ENCODE measurements at places on chromosomes 12 and 14.

- no peak for DNase-seq
Measured at GRCh38 chr12:53505086-53505485, 2.2 kb downstream of the NPFF start.

DNA sequence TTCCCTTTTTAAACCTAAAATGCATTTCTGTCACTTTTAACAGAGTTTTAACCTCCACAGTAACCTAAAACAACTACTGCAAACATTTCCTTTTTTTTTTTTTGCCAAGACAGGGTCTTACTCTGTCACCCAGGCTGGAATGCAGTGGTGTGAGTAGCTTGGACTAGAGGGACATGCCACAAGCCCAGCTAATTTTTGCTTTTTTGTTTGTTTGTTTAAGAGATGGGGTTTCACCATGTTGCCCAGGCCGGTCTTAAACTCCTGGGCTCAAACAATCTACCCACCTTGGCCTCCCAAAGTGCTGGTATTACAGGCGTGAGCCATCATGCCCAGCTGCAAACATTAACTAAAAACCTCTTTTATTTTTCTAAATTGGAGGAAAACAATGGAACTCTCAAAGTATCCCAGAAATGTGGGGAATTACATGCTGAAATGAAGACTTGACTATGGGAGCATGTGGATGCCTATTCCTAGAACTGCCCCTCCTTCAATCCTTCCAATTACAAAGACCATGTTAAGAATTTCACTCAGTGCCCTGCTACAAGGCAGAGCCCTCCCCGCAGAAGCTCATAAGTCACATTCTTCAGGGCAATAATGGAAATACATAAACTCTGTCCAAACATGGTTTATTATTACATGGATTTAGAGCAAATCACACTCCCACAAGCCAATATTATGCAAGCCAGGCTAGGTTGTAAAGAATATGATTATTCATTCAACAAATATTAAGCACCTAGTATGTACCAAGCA lies 66.9 kb downstream of the C12orf56 start:
- DNase-seq = no peak

DNA sequence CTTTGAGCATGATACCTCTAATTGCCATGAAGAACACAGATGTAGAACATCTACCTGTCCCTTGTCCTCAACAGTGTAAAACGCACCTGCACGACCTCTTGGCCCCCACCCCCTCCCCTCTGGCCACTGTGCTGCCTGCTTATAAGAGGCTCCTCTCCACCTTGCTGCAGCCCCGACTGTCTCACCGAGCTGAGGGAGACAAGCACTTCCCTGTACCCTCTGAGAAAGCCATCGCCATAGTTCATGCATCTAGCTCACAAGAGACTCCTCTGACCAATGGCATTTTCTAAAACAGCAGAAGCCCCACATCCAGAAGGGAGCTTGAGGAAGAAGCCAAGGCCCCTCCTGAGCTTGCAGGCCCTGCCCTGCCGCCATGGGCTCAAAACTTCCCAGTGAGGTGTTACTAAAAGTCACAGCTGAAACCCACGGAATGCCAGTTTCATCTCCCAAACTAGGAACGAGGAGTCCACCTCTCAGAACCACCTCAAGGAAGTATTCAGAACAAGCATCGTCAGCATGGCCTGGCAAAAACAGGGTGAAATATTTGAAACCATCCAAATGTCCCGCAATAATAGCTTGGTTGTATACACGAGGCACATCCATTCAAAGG lies 21.5 kb upstream of the ANO2 start:
- DNase-seq = peak; percentile 55

DNA sequence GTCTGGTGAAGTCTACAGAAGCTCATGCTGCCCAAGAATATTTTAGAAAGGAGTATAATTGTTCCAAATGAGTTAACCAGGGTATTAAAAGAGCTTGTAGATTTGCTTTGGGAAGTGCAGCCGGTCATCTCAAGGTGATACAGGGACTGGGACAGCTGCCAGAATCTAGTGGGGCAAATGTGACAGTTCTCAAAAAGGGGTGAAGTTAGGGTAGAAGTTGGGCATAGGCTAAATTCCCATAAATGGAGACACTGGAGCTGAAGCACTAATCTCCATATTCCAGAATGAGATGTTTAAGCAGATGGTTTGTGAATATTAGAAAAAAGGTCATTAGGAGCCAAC lies 94.7 kb downstream of the ANO6 start:
- no peak for DNase-seq

GRCh38 chr12:3077572-3078081 lies 448 bp downstream of the TSPAN9 start:
- no peak for DNase-seq

DNA sequence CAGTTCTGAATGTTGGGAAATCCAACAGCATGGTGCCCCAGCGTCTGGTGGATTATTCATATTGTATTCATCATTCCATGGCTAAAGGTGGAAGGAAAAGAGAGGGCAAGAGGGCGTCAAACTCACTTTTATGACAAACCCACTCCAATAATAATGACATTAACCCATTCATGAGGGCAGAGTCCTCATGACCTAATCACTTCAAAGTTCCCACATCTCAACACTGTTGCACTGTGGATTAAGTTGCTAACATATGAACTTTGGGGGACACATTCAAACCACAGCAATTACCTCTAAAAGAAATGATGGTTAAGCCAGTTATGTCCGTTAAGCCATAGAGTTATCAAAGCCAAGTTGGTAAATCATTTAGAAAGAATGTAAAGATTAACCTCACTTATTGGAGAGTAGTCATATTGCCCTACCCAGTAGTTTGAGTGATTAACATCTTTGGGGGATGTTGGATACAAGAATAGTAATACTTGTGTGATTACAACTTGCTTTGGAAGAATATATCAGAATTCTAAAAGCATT lies 212.4 kb upstream of the FLRT2 start:
- no peak for DNase-seq

GRCh38 chr12:52054231-52054832 lies 3.1 kb downstream of the NR4A1 start:
- DNase-seq = no peak

DNA sequence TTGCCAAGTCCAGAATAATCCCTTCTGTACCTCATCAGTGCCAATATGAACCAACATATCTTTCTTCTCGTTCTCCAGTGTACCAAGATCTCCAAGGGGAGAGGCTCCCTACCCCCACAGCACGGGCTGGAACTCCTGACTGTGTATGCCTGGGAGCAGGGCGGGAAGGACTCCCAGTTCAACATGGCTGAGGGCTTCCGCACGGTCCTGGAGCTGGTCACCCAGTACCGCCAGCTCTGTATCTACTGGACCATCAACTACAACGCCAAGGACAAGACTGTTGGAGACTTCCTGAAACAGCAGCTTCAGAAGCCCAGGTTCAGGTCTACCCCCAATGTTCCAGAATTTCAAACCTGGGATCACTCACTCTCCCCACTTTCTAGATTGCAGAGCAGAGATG lies 10.5 kb upstream of the OAS2 start:
- DNase-seq = no peak

- DNase-seq = no peak
Measured at GRCh38 chr12:18428416-18428815, 167.1 kb downstream of the PIK3C2G start.

- DNase-seq = no peak
Measured at GRCh38 chr12:57146961-57147944, at the start of gene LRP1-AS. Gene LRP1-AS (minus strand): TSS chr12:57147619.

DNA sequence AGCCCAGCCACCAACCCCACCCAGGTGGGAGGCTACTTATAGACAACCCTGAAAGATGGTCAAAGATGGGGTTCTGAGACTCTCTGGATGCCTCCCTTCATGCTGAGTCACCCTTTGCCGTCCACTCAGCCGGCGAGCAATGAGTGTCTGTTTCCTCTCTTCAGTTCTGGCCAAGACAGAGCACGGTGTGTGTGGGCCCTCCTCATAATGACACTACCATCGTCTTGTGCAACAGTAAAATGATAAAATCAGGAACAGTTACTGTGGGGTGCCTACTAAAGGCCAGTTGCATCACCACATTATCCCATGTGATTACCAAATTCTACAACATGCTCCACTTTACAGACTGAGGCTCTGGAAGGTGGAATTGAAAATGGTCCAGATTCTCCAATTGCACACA lies 7.0 kb upstream of the BDKRB1 start:
- DNase-seq = no peak

DNA sequence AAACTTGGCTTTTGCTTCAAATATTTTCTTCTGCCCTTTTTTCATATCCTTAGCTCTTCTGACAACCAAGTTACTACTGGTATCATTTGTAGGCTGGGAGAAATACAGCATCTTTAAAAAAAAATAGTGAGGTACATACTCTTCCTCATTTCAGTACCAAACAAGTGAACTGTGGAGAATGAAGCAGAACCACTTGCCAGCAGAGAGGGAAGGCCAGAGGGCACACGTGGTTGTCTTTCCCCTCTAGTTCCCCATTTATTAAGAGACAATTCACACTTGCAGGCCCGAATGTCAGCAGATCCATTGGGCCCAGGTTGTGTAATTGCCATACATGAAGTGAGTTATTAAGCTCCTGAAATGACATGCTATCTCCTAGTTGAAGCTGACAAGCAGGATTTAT lies 3.2 kb downstream of the SUSD6 start:
- DNase-seq = no peak

GRCh38 chr12:94965982-94966630 lies 37.4 kb downstream of the NDUFA12 start:
- no peak for DNase-seq

DNA sequence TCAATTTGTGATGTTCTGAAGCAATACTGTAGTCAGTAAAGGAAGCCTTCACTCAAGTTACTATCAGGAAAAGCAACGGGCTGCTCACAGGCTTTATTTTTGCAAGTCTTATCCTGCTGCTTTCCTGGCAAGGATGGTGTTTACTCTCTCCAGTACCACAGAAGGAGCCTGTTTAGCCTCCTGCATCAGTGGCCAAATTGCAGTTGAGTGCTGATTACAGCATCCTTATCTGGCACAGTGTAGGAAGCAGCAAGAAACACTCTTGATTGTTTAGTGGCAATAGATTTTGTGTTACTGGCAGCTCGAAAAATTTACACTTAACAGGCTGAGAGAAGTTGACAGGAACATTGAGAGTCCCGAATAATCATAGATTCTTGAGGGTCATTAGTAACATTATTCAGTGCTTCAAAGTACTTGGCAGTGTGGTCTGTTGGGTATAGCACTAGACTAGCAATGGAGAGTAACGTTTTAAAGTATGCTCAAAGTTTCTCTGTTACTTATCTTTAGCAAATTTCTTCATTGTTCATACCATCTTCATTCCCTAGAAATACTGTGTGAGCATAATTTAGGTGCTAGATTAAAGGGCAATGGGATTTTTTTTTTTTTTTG lies 11.7 kb downstream of the TULP3 start:
- DNase-seq = no peak

GRCh38 chr14:60079723-60080122 lies 12.0 kb upstream of the PCNX4 start:
- no peak for DNase-seq

DNA sequence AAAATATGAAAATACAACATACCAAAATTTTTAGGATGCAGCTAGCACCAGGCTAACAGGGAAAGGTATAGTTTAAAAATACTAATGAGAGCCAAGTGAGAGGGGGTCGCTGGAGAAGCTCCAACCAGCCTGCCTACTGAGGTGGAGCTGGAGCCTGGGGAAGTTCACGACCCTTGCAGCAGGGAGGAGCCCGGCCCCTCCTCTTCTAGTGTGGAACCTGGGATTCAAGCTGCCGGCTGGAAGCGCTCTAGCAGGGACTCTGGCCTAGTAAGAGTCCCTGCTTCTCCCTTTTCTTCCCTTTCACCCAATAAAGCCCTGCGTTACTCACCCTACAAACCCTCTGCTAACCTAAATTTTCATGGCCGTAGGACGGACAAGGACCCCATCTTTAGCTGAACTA lies 5.0 kb upstream of the KCNK13 start:
- DNase-seq = no peak

DNA sequence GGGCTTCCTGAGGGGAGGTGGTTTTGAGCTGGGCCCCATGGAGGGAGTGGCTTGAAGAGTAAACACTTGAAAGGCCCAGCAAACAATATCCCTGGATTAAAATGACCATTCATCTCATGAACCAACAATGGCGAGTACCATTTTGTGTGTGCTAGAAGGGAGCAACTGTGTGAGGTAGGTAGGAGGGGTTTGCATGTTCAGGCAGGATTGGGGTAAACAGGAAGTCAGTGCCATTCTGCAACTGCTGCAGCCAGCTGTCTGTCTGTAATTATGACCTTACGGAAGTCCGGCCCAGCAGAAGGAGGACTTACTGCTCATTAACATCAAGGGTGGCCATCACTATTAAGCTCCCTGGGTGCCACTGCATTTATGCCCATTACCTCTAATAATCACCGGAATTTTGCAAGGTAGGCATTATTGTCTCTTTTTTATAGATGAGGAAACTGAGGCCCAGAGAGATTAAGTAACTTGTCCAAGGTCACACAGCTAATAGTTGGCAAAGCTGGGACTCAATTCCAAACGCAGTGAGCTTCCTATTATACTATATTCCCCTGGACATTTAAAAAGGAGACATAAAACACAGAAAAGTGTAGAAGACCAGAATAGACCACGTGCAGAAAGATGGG lies 16.6 kb upstream of the IFI27L2 start:
- DNase-seq = peak; percentile 75

DNA sequence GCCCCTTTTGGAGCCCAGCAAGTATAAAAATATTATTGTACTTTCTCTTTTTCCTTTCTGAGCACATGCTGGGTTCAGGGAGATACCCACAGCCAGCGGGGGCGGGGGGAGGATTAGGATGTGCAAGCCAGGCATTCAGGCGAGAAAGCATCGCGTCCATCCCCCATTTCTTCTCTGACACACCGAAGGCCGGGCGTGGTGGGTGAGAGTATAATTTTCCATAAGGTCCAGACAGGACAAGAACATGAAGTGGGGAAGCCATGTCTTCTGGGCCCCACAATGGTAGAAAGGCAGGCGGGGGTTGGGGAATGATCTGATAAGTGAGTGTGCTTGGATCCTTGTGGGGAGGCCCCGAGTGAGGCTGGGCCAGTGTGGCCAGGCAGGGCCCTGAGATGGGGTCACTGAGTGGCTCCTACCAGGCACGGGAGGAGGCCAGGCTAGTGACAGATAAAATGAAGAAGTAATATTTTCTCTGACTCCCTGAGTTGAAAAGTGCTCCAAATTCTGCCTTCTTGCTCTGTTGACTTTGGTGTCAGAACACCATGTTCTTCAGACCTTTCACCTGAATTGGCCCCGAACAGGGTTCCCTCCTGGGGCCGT lies 10.7 kb upstream of the LRTM2 start:
- DNase-seq = no peak

DNA sequence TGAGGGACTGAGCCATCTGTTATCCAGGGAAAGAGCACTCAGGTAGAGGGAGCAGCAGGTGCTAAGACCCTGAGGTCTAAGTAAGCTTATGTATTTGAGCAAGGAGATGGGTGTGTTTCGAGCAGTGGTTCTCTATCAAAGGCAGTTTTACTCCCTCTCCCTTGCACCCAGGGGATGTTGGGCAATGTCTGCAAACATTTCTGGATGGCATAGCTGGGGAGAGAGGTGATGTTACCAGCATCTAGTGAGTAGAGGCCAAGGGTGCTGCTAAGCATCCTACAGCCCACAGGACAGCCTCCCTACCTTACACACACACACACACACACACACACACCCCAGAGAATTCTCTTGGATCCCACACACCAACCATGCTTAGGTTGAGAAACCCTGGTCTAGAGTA lies 221.0 kb upstream of the PWP1 start:
- DNase-seq = no peak

- no peak for DNase-seq
Measured at GRCh38 chr12:94614288-94614721, 36.1 kb downstream of the TMCC3 start.

- DNase-seq = no peak
Measured at GRCh38 chr14:54814076-54814475, 88.5 kb downstream of the GCH1 start.

All from esophagus muscularis mucosa (tissue), 4 donors.